ENCODE measurements at places on chromosomes 2 and 18.

DNA sequence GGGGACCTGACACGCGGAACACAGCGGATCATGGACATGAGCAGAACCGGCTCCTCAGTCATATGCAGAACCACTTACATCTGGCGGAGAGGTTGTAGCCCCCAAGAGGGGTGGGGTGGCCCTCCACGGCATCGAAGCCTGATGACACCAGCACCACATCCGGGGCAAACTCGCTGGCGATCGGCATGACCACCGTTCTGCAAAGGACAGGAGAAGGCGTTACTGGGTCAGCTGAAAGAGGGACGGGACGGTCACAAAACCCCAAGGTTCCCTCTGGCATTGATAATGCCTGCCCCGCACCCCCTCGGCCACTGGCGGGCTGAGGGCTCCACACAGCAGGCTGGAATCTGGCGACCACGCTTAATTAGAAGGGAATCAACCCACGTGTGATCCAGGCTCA, 220.5 kb downstream of the TWIST2 start:
- no peak overlapping the region for H3K4me3 ChIP-seq
- H3K36me3 ChIP-seq: peaks cover 79% of the 10 kb centered on the region
- DNase-seq: no peak
- no peak overlapping the region for H3K27ac ChIP-seq
- peaks cover 7% of the 10 kb centered on the region for H3K4me1 ChIP-seq
- H3K27me3 ChIP-seq: no peaks in the 10 kb centered on the region

DNA sequence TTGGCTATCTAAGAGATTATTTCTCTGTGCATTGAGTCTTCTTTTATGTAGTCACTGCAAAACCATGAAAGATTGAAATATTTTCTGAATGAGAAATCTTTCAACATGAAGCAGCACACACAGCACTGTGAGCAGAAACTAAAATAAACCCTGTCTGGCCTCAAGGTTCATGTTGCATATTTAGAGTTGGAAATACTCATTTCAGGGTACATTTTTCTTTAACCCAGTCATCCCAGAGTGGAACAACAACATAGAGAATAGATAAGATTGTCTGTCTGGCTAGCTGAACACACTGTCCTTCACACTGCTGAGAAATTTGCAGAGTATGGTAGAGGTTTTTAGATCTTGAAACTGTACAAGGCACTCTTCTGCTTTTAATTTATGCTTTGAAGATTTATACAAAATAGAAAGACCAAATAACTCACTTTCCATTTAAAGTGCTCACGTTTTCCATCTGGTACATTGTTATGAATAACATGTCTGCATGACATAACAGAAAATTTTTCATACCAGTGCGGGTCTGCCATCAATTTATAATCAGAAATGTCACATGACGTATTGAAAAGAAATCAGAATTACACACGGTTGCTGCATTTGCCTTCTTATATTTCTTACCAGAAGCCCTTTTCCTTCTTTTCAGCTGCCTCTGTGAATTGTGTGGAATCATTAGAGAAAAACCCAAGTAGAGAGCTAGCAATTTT, 25.0 kb upstream of the FN1 start:
- H3K27ac ChIP-seq: peak overlapping the region; percentile 45
- no peak overlapping the region for H3K4me3 ChIP-seq
- H3K27me3 ChIP-seq: no peaks in the 10 kb centered on the region
- H3K36me3 ChIP-seq: no peaks in the 10 kb centered on the region
- peaks cover 4% of the 10 kb centered on the region for H3K4me1 ChIP-seq

DNA sequence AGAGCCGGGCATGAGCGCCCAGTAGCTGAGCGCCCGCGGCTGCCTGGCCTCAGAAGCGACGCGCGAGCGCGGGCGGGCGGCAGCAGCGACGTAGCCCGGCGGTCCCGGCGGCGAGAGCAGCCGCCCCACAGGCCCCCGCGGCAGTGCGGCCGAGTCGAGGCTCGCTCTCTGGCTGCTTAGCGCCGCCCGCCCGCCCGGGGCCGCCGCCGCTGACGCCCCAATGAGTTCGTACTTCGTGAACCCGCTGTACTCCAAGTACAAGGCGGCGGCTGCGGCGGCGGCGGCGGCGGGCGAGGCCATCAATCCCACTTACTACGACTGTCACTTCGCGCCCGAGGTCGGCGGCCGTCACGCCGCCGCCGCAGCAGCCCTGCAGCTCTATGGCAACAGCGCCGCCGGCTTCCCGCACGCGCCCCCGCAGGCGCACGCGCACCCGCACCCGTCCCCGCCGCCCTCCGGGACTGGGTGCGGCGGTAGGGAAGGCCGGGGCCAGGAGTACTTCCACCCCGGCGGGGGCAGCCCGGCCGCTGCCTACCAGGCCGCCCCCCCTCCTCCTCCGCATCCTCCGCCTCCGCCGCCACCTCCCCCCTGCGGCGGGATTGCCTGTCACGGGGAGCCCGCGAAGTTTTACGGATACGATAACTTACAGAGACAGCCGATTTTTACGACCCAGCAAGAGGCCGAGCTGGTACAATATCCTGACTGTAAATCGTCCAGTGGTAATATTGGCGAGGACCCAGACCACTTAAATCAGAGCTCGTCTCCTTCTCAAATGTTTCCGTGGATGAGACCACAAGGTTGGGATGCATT, 847 bp downstream of the HOXD8 start:
- H3K4me3 ChIP-seq: peak overlapping the region; percentile 62
- no peak for DNase-seq
- H3K27ac ChIP-seq: peak overlapping the region; percentile 77
- H3K36me3 ChIP-seq: no peaks in the 10 kb centered on the region
- peaks cover 25% of the 10 kb centered on the region for H3K4me1 ChIP-seq

GRCh38 chr2:240189686-240190085, 49.2 kb upstream of the OTOS start:
- no peaks in the 10 kb centered on the region for H3K4me1 ChIP-seq
- no peak for DNase-seq

- peak overlapping the region; percentile 65 for H3K27ac ChIP-seq
- H3K27me3 ChIP-seq: no peaks in the 10 kb centered on the region
- H3K36me3 ChIP-seq: no peaks in the 10 kb centered on the region
- H3K4me3 ChIP-seq: peak overlapping the region; percentile 58
- peak; percentile 33 for DNase-seq
These were observed 211.4 kb upstream of the SMIM21 start for GRCh38 chr18:75638776-75639471.

GRCh38 chr18:35042389-35043071, 1.3 kb downstream of the MAPRE2 start:
- H3K27me3 ChIP-seq: no peaks in the 10 kb centered on the region
- peak overlapping the region; percentile 93 for H3K27ac ChIP-seq
- no peak for DNase-seq

DNA sequence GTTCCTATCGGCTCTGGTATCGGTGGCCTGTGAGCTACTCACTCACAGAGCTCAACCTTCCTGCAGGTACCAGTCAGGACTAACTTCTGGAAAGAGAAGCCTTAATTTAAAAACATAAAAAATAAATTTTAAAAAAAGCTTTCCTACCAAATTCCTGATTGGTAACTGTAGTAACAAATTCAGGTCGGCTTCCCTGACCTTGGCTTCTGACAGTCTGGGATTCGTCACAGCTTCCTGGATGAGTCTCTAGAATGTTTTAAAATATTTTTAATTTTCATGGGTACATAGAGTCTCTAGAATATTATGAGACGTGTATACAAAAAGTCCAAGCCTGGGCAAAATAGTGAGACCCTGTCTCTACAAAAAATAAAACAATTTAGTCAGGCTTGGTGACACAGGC, 45.0 kb upstream of the MTCL1 start:
- no peak overlapping the region for H3K4me3 ChIP-seq
- H3K27ac ChIP-seq: no peak overlapping the region
- no peak for DNase-seq
- H3K27me3 ChIP-seq: peaks cover 28% of the 10 kb centered on the region

DNA sequence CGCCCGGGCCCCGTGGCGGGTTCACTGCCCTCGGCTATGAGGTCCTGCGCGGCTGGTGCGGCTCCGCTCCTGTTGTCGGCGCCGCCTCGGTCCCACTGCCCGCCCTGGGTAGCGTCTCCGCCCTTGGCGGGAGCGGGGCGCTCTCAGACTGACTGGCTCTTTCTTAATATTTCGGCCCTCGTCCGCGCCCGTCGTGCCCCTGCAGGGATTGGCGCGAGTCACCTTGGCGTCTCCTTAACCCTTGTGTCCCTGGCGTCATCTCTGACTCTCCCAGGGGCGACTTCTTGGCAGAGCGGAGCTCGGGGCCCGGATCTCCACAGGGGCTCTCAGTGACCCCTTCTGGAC, 1.3 kb downstream of the PTMA start:
- peak overlapping the region; percentile 99 for H3K27ac ChIP-seq
- peaks cover 20% of the 10 kb centered on the region for H3K36me3 ChIP-seq
- no peaks in the 10 kb centered on the region for H3K27me3 ChIP-seq

- H3K36me3 ChIP-seq: no peaks in the 10 kb centered on the region
- peak overlapping the region; percentile 76 for H3K27ac ChIP-seq
- DNase-seq: no peak
- no peaks in the 10 kb centered on the region for H3K27me3 ChIP-seq
- H3K4me3 ChIP-seq: no peak overlapping the region
These were observed 30.4 kb downstream of the TMEM178A start for GRCh38 chr2:39696101-39696553.

DNA sequence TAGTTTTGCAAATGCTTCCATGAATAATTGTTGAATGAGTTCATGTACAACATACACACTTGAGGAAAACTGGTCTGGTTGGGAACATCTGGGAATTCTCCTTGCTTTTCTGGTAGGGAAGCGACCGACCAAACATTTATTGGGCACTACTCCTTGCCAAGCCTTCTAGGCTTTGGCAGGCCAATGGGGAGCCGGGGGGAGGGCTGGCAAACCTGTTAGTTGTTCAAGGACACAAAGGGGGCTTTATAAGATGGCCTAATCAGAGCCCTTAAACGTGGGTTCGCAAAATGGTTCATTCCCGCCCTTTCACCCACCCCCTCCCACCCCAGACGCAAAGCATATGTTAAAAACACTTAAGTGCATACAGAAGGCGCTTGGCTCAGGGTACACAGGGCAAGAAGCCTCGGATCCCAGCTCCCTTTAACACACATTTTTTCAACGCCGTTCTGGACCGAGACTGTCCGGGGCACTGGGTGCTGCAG, 844 bp upstream of the VSNL1 start:
- H3K27me3 ChIP-seq: peaks cover 72% of the 10 kb centered on the region
- H3K36me3 ChIP-seq: no peaks in the 10 kb centered on the region
- peak; percentile 20 for DNase-seq

GRCh38 chr2:147542351-147542750, 302.5 kb upstream of the ACVR2A start:
- no peaks in the 10 kb centered on the region for H3K4me1 ChIP-seq
- no peak for DNase-seq
- no peak overlapping the region for H3K27ac ChIP-seq
- H3K27me3 ChIP-seq: no peaks in the 10 kb centered on the region

GRCh38 chr2:166032361-166032760, 78.8 kb upstream of the TTC21B start:
- no peak overlapping the region for H3K4me3 ChIP-seq
- H3K27me3 ChIP-seq: no peaks in the 10 kb centered on the region

DNA sequence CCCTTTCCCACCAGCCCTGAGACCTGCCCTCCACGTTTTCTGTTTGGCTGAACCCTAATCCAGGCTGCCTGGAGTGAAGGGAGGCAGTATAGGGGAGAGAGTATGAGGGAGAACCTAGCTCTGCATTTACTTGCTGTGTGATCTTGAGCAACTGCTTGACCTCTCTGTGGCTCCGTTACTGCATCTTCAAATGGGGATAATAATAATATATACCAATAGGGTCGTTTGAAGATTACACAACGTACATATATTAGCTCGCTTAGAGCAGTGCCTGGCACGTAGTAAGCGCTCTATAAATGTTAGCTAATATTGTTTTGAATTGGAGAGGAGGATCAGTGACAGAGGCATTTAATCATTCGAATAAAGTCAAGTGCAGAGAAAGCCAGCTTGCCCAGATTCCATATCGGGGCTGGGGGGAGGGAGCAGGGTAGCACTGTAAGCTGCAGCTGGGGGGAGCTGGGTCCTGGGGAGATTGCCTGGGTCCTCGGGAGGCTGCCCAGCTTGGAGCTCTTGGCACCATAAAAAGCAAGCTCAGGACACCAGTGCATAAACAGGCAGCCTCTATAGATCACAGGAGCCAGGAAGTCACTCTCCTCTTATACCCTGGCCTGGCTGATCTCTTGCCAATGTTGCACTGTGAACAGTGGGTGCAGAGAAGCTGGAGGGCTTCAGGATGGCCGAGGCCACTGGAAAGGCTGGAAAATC, 19.1 kb downstream of the KCNK3 start:
- H3K4me1 ChIP-seq: peaks cover 58% of the 10 kb centered on the region
- H3K27me3 ChIP-seq: no peaks in the 10 kb centered on the region
- H3K4me3 ChIP-seq: no peak overlapping the region
- no peak for DNase-seq
- H3K36me3 ChIP-seq: no peaks in the 10 kb centered on the region
